CD14-positive monocyte (primary cell): ENCODE measurements at places on chromosomes 1 and 21.

DNA sequence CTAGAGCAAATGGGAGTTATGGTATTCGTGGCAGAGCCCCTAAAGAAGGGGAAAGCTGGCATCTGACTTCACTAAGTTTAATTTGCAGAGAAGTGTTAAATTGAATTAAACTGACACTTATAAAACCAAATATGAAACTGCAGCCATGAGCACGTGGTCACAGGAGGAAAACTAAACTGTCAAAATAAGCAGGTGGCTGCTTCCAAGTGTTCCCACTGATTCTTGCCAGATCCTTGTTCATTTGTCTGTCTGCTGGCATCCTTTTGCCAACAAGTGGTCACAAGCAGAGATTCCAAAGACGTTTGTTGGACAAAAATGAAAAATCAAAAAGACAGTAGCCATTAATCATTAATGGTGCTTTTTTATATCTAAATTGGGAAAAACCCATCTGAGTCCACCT is 6.5 kb upstream of the CELA2B start:
- no peak overlapping the region for H3K4me3 ChIP-seq
- DNase-seq: no peak
- no peaks in the 10 kb centered on the region for H3K36me3 ChIP-seq
- no peak overlapping the region for H3K27ac ChIP-seq
- peaks cover 4% of the 10 kb centered on the region for H3K4me1 ChIP-seq

GRCh38 chr1:62180639-62181038 is 14.0 kb upstream of the L1TD1 start:
- H3K36me3 ChIP-seq: no peaks in the 10 kb centered on the region
- H3K4me1 ChIP-seq: no peaks in the 10 kb centered on the region
- H3K4me3 ChIP-seq: no peak overlapping the region
- DNase-seq: no peak

- peak; percentile 91 for DNase-seq
- H3K4me1 ChIP-seq: peaks cover 25% of the 10 kb centered on the region
- peaks cover 61% of the 10 kb centered on the region for H3K36me3 ChIP-seq
Measured at GRCh38 chr1:15429701-15430149, 8.5 kb upstream of the CTRC start.

DNA sequence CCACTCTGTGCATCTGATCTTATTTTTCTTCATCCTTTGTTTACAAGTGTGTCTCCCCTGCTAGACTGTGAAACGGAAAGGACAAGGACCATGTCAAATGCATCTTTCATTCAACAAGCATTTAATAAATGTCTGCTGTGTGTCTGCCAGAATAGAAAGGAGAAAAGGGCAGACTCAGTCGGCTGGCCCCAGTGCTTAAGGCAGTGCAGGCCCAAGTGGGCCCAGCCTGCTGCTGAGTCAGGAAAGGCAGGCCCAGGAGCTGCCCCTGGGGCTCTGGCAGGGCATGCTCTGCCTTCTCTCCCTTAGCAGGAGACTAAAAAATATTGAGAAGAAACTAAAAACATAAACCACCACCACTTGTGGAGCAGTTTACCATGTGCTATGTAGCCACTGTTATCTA is 38.1 kb downstream of the PLEKHA6 start:
- no peaks in the 10 kb centered on the region for H3K4me1 ChIP-seq
- DNase-seq: no peak
- H3K27me3 ChIP-seq: no peaks in the 10 kb centered on the region
- no peak overlapping the region for H3K4me3 ChIP-seq
- H3K36me3 ChIP-seq: no peaks in the 10 kb centered on the region

- DNase-seq: no peak
- H3K27ac ChIP-seq: no peak overlapping the region
- no peaks in the 10 kb centered on the region for H3K27me3 ChIP-seq
- H3K4me1 ChIP-seq: no peaks in the 10 kb centered on the region
Measured at GRCh38 chr1:202227053-202227672, 33.6 kb downstream of the LGR6 start.

DNA sequence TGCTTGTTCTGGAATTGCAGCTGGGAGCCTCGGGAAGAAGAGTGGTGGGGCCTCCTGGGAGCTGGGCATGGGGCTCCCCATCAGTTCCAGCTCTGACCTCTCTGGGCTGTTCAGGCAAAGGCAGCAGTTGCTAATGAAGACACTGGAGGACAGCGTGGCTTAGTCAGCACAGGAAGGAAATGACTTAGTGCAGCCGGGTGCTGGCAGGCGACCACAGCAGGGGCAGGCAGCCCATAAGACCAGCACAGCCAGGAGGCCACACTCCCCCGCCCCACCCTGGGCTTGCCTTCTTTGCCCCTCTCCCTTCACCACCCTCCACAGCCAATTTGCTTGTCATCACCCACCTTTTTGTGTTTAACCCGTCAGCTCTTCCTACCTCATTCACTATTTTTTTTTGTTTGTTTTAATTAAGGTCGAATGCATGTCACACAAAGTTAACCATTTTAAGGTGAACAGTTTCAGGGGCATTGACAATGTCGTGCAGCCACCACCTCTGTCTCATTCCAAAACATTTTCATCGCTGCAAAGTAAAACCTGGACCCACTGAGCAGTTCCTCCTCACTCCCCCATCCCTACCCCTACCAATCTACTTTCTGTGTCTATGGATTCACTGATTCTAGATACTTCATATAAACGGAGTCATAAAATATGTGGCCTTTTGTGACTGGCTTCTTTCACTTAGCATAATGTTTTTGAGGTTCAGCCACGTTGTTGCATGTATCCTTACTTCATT is 10.9 kb downstream of the OLIG2 start:
- peaks cover 34% of the 10 kb centered on the region for H3K4me1 ChIP-seq
- H3K27me3 ChIP-seq: peaks cover 28% of the 10 kb centered on the region
- peak overlapping the region; percentile 26 for H3K4me3 ChIP-seq
- H3K27ac ChIP-seq: peak overlapping the region; percentile 86
- DNase-seq: peak; percentile 96

DNA sequence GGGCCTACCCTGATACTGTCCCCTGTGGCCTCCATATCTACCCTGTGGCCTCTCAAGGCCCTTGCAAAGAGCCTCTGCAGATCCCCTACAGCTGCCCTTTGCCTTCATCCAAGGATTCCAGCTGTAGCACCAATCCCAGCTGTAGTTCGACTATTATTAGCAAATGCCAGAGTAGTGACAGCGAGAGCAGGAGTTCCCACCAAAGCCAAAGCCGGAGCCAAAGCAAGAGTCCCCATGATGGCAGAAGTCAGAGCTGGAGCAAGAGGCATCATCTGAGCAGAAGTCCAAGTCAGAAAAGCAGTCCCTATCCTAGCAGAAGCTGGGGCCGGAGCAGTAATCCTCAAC is 2.7 kb downstream of the NSUN4 start:
- peaks cover 19% of the 10 kb centered on the region for H3K4me1 ChIP-seq
- no peak for DNase-seq
- no peak overlapping the region for H3K4me3 ChIP-seq
- H3K27me3 ChIP-seq: no peaks in the 10 kb centered on the region
- H3K27ac ChIP-seq: no peak overlapping the region

GRCh38 chr1:84973498-84974334 is 23.2 kb downstream of the MCOLN2 start:
- H3K36me3 ChIP-seq: no peaks in the 10 kb centered on the region
- H3K4me1 ChIP-seq: peaks cover 14% of the 10 kb centered on the region
- DNase-seq: no peak
- no peaks in the 10 kb centered on the region for H3K27me3 ChIP-seq

GRCh38 chr1:226784081-226785049 is 45.3 kb upstream of the ITPKB start:
- no peak overlapping the region for H3K27ac ChIP-seq
- no peak for DNase-seq

- H3K4me1 ChIP-seq: no peaks in the 10 kb centered on the region
- H3K27ac ChIP-seq: no peak overlapping the region
- no peaks in the 10 kb centered on the region for H3K36me3 ChIP-seq
Measured at GRCh38 chr1:199907361-199907760, 120.1 kb upstream of the NR5A2 start.

DNA sequence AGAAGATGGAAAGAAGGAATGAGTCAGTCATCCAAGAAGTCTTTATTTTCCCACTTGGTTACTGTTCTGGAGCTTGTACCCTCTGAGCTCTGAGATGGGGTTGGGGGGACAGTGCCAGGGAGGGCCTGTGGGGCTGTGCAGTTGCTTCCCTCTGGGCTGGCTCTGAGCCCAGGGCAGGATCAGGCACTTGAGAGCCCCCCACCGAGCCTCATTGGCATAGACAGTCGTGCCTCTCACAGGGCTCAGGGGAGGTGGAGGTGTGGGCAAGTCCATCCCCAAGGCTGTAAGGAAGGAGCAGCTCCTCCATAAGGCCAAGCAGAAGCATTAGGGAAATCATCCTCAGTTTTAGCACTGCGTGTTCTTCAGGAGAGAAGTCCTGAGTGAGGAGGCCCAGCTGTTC is 2.5 kb upstream of the ARL8A start:
- peaks cover 22% of the 10 kb centered on the region for H3K4me1 ChIP-seq
- no peaks in the 10 kb centered on the region for H3K27me3 ChIP-seq
- peaks cover 51% of the 10 kb centered on the region for H3K36me3 ChIP-seq
- H3K4me3 ChIP-seq: no peak overlapping the region
- no peak for DNase-seq

GRCh38 chr1:199725002-199725565 is 302.4 kb upstream of the NR5A2 start:
- no peaks in the 10 kb centered on the region for H3K27me3 ChIP-seq
- no peaks in the 10 kb centered on the region for H3K4me1 ChIP-seq
- no peaks in the 10 kb centered on the region for H3K36me3 ChIP-seq
- no peak overlapping the region for H3K27ac ChIP-seq

- H3K4me1 ChIP-seq: peaks cover 2% of the 10 kb centered on the region
- no peak for DNase-seq
- no peak overlapping the region for H3K27ac ChIP-seq
- H3K4me3 ChIP-seq: no peak overlapping the region
- H3K36me3 ChIP-seq: no peaks in the 10 kb centered on the region
- H3K27me3 ChIP-seq: no peaks in the 10 kb centered on the region
Measured at GRCh38 chr1:182035097-182035770, 26.3 kb downstream of the ZNF648 start.

DNA sequence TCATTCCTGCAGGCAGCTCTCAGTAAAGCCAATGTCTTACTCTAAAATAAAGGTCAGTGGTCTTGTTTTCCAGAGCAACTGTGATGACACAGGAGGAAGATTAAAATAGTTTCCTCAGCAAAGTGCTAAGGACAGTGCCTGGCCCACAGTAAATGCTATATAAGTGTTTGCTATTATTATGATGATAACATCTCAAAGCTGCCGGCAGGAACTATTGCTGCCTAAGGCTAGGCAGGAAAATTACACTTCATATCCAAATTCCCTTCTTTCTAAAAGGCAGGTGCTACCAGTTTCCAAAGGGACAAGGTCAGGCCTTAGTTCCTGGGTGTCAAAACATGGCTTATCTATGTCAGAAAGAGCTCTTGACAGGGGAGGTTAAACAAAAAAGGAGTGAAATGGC is 401.3 kb downstream of the HHAT start:
- no peak for DNase-seq
- H3K4me3 ChIP-seq: no peak overlapping the region
- H3K4me1 ChIP-seq: no peaks in the 10 kb centered on the region
- no peak overlapping the region for H3K27ac ChIP-seq
- no peaks in the 10 kb centered on the region for H3K36me3 ChIP-seq
- no peaks in the 10 kb centered on the region for H3K27me3 ChIP-seq

GRCh38 chr1:115882913-115883902 is 42.3 kb upstream of the NHLH2 start:
- H3K27ac ChIP-seq: no peak overlapping the region
- no peaks in the 10 kb centered on the region for H3K27me3 ChIP-seq
- no peaks in the 10 kb centered on the region for H3K36me3 ChIP-seq
- no peak for DNase-seq

- no peaks in the 10 kb centered on the region for H3K27me3 ChIP-seq
- no peaks in the 10 kb centered on the region for H3K36me3 ChIP-seq
- peak overlapping the region; percentile 98 for H3K27ac ChIP-seq
- H3K4me3 ChIP-seq: no peak overlapping the region
Measured at GRCh38 chr1:181134543-181135436, 46.3 kb downstream of the IER5 start.

DNA sequence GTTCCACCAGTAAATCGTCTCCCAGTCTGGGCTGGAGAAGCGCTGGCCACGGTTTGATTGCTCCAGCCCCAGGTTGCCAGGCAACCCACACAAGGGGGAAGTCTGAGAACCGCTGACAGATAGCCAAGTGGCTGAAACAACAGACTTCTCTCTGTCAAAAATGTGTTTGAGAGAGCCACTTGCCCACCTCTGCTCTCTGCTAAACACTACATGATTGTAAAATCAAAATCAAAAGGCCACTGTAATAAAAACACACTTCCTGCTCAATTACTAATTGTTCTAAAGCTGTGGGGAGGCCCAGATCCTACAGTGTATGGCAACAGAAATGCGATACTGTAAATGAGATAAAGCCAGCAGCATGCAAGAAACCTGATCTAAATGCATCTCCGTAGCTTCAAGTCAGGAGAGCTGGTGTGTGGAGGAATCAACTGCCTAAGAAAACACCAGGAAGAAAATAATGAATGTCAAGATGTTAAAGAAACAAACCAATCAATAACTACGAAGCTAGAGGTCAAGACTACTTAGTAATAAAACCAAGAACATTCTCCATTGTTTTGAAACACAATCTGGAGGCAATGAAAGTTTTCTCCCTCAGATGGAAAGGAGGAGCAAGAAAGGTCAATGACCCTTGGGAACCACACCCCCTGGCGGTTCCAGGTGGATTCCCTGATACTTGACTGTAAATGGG is 121.2 kb downstream of the SLC45A1 start:
- peaks cover 15% of the 10 kb centered on the region for H3K4me1 ChIP-seq
- no peak overlapping the region for H3K27ac ChIP-seq
- no peaks in the 10 kb centered on the region for H3K36me3 ChIP-seq
- peak; percentile 82 for DNase-seq
- no peaks in the 10 kb centered on the region for H3K27me3 ChIP-seq

GRCh38 chr1:30845904-30846290 is 62.7 kb downstream of the SDC3 start:
- H3K36me3 ChIP-seq: no peaks in the 10 kb centered on the region
- H3K4me3 ChIP-seq: no peak overlapping the region
- H3K27ac ChIP-seq: no peak overlapping the region
- H3K27me3 ChIP-seq: peaks cover 55% of the 10 kb centered on the region
- peaks cover 8% of the 10 kb centered on the region for H3K4me1 ChIP-seq

DNA sequence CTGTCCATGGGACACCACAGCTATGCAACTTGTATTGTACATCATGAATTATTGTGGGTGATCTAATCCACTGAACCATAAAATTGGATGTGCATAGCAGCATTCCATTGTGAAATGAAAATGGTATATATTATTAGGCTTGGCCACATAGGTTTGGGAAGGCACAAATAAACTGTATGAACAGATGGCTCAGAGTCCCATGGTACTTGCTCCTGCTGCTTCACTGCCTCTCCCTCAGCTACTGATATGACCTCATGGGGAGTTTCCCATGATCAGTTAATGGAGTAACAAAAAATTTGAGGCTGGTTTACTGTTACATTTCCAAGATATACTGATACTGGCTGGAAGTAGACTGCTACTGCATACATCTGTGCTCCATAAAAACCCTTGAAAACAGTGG is 152.7 kb upstream of the NEGR1 start:
- no peaks in the 10 kb centered on the region for H3K27me3 ChIP-seq
- no peak overlapping the region for H3K27ac ChIP-seq
- DNase-seq: no peak
- no peak overlapping the region for H3K4me3 ChIP-seq
- H3K36me3 ChIP-seq: no peaks in the 10 kb centered on the region
- no peaks in the 10 kb centered on the region for H3K4me1 ChIP-seq

- H3K27me3 ChIP-seq: no peaks in the 10 kb centered on the region
- DNase-seq: peak; percentile 70
- peaks cover 15% of the 10 kb centered on the region for H3K4me1 ChIP-seq
- no peaks in the 10 kb centered on the region for H3K36me3 ChIP-seq
- peak overlapping the region; percentile 66 for H3K27ac ChIP-seq
- no peak overlapping the region for H3K4me3 ChIP-seq
Measured at GRCh38 chr21:33993286-33994231, 78.0 kb upstream of the ATP5PO start.
